ENCODE measurements at places on chromosomes 12 and 14.

GRCh38 chr14:31965071-31965734 lies 111.9 kb upstream of the ARHGAP5 start:
- DNase-seq = peak; percentile 44

GRCh38 chr12:25719505-25719904 lies 166.4 kb upstream of the LMNTD1 start:
- no peak for DNase-seq

- no peak for DNase-seq
Measured at GRCh38 chr12:91074851-91075250, 17.0 kb upstream of the KERA start.

GRCh38 chr12:28882444-28882843 lies 266.6 kb upstream of the FAR2 start:
- no peak for DNase-seq

DNA sequence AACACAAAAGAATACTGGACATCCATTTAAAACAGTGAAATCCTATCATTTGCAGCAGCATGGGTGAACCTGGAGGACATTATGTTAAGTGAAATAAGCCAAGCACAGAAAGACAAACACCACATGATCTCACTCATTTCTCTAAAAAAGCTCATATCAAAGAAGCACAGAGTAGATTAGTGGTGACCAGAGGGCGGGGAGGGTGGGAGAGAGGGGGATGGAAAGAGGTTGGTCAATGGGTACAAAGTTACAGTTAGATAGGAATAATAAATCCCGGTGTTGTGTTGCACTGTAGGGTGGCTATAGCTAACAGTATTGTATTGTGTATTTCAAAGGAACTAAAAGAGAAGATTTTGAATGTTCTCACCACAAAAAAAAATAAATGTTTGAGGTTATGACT lies 52.4 kb downstream of the DUSP6 start:
- DNase-seq = no peak

DNA sequence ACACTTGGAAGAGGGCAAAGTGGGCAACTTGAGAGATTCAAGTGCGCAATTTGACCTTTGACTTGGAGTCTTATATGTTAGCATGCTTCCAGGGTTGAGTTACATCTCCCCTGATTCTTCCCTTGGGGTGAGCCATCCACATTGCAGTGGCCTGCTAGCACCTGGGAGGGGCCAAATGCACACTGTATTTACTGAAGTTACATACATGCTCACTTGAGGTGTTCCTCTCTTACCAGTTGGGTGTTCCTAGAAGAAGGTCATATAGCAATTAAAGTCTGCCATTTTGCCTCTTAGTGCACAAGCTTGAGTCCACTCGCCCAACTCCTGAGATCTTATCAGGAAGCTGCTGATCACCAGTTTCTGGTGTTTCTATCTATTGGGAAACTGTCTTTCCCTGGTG lies 13.7 kb upstream of the SPTLC2 start:
- DNase-seq = no peak
